Upper lobe of right lung (tissue), 1 donor: ENCODE measurements at places on chromosomes 3 and 15.

- DNase-seq, result no peak
These were observed 29.8 kb downstream of the PCSK6 start for GRCh38 chr15:101459579-101460300.

DNA sequence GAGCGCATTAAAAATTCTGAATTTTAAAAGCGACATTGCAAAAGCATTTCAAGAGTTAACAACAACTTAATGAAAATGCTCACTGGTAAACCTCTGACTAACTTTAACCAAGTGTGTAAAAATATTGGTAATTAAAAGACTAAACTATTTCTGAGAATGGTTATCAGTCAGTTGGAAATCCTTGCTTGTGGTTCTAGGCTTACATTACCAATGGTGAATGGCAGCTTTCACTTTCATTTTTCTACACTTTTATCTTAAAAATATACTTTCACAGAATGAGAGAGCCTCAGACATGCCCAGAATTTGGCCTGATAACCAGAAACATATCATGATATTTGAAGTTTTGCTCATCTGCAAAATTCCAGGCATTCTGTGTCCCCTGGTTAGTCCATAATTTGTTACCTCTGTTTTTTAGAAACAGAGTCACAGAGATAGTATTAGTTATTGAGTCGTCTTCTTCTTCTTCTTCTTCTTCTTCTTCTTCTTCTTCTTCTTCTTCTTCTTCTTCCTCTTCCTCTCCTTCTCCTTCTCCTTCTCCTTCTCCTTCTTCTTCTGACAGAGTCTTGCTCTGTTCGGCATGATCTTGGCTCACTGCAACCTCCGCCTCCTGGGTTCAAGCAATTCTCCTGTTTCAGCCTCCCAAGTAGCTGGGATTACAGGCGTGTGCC lies 5.5 kb upstream of the RNF111 start:
- no peak for DNase-seq

DNA sequence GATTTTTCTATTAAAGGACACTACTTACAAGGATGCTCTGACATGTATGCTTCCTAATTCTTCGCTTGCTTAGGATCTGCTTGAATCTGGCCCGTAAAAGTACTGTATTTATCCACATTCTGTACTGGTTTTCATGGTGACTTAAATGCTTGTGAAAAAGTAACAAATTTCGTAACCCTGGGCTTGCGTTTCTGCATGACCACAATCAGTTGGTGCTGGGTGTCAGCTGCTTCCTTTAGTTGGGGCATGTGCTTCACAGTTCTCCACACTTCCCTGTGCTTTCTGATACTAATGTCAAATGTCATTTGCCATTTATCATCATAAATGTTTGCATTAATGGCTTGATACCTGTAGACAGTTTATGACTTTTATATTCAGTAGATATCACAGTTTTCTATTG lies 218.4 kb upstream of the MLF1 start:
- no peak for DNase-seq

- DNase-seq, result no peak
These were observed 221.9 kb upstream of the TOPAZ1 start for GRCh38 chr3:44019736-44020135.

DNA sequence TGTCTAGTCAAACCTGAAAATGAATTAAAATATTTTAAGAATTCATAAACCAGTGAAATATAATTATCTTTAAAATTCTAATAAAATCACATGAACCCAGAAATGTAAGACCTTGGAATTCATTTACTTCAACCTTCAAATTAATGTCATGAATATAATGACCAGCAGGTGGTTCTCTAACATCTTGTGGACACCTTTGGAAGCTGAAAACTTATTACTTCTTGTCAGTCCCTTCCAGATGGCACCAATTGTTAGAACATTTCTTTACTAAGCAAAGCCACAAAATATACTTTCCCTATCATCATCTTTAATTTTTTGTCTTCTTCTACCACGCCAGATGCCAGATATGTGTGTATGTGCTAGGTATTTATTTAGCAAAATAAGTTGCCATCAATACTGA lies 240.0 kb downstream of the MBNL1 start:
- DNase-seq, result no peak

DNA sequence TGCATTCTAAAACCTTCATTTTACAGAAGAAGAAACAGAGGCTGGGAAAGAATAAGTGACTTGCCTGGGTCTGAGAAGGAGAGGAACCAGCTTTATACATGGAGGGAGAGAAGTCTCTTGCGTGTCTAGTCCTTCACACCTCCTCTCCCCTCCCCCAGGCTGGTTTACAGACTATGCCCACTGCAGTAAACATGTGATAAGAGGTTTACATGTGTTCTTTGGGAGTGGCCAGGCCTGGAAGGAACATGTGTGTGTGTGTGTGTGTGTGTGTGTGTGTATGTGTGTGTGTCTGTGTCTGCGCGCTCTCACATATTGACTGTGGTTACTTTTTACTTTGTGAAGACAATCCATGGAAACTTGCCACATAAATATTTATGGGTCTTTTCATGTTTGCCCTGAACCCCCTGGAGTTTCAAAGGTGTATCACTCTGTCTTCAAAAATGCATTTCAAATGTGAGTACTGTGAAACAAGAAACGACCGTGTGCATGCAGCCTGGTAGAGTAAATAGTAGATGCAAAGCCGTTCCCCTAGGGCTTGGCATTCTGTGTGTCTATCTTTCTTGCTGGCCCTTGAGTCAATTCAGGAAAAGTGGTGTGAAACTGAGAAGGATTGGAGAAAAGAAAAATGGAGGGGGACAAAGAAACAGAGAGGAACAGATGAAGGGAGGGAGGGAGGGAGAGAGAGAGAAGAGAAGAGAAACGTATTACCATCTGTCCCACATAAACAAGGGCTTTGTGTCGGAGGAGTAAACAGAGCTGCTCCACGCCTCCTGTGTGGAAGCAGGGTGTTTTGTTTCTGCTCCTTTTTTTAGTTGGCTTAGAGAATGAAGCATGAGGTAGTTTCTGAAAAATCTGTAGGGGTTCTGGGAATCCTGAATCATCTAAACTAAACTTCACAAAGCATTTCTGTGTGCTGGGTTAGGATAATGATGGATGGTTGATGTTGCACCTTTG lies 51.7 kb downstream of the CLDN11 start:
- DNase-seq, result no peak

GRCh38 chr3:28590216-28590615 lies 241.6 kb upstream of the AZI2 start:
- no peak for DNase-seq

DNA sequence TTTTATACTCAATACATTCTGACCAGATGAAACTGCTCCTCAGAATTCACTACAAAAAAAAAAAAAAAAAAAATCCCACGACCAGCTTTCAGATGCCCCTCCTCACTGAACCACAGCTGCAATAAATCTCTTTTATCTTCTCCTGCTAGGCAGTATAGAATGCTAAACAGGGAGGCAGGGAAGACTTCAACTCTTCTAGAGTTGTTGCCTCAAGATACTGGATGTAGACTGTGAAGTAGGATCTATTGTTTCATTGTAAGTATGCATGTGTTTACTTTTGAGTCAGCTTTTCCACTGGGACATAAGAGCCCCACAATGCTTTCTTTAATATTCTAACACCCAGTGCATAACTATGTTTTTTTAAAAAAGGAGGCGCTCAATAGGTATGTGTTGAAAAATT lies 401.4 kb downstream of the TBL1XR1 start:
- DNase-seq, result no peak

- no peak for DNase-seq
These were observed 134.2 kb downstream of the LIPC start for GRCh38 chr15:58566029-58566428.

DNA sequence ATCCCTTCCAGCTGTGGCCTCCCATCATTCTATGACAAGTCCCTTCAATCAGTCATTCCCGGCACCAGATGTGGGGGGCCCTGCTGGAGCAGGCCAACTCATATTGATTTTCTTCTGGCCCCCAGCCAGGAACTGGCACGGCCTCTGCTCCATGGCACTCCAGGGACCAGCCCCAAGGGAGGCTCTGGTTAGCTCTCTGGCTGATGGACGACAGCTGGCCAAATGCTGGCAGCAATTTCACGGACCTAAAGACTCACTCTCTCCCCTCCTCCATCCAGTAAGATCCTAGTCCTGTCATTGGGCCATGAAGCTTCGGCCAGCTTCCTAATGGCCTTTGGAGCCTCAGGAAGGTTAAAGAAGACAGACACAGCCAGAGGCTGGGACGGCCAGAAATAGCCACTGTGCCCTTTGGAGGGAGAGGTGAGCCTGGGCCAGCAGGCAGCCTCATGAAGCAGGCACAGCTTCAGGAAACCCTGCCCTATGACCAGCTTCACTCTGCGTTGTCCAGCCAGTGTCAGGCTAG lies 131.0 kb downstream of the MEX3B start:
- DNase-seq, result no peak

DNA sequence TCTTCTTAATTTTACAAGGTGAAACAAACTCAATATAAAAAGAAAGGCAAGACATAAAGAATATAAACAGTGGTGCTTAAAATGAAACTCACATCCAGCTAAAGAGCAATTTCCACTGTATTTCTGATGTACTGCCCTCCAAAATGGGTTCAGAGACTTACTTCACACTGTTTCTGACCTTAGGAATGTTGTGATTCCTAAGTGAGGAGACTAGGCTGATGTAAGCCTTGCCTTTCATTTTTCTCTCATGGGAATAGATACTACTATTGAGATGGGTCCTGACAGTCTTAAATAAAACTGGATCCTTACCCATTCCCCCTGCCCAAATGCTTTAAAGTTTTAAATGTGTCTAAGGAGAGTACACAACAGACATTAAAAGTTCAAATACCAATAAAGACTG lies 86.9 kb downstream of the CBLB start:
- no peak for DNase-seq

- no peak for DNase-seq
These were observed 118.2 kb downstream of the EFHB start for GRCh38 chr3:19815805-19816204.

DNA sequence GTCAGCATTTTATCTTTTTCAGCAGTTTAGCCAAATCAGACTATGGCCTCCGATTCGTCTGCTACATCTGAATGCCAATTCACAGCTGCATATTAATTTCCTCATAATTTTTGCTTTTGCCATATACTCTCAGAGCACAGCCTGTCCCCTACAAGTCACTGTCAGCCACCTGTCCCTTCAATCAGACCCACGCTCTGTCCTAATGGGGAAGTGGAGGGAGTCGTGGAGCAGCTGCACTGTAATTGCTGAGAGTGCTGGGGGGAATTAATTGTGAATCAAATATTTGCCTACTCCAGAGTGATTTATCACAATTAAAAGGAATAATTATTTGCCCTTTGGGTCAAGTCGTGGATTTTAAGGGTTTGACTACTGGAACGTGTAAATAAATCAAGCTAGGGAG lies 75.5 kb downstream of the EBLN2 start:
- no peak for DNase-seq

DNA sequence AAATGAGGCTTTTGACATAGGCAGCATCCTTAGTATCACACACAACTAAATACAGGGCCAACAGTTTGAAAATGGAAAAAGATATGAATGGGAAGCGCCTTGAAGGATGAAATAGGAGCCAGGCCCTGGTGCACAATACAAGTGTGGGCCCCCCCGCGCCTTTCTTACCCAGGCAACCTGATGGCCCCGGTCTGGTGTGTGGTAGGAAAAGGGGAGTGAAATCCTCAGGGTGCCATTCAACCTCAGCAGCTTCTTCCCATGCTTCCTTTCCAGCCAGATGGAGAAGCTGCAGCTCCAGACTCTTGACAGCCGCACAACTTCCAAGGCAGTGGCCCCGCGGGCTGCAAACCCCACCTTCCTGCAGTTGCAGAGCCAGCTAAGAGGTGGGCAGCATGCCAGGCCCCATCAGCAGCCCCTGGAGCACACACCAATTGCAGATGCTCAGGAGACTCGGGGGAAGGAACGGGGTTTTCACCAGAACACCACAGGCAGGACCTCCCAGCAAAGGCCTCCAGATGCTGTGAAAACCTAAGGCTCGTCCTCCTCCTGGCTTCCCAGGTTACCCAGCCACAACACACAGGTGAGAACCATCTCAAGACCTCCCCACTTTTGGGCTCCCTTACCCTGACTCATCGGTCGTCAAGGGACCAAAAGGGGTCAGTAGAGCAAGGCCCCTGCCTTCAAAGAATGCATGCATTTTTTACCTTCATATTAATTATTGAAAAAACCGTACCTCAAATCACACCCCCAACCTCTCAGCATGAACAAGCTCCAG lies 101.6 kb downstream of the CPN2 start:
- DNase-seq, result no peak

- DNase-seq, result no peak
These were observed 3.0 kb downstream of the MEF2A start for GRCh38 chr15:99568625-99569352.

GRCh38 chr3:11692532-11692813 lies 48.8 kb upstream of the VGLL4 start:
- DNase-seq, result no peak

DNA sequence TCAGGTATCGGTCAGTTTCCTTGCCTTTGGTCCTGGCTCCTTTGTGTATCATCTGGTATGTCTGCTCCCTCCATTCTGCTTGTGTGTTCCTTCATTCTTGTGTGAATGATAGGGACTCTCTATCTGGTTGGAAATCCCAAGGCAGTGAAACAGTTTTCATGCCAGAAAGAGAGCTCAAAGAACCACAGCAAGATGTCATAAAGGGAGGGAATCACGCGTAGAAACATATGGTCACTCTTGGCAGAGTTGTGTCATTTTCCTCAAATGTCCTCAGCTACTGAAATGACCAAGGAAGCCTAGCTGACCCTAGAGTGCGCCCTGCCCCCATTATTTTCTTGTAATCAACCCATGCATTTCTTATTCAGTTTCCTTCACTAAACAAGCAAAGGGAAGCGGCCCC lies 48.0 kb downstream of the RASGRP1 start:
- no peak for DNase-seq

DNA sequence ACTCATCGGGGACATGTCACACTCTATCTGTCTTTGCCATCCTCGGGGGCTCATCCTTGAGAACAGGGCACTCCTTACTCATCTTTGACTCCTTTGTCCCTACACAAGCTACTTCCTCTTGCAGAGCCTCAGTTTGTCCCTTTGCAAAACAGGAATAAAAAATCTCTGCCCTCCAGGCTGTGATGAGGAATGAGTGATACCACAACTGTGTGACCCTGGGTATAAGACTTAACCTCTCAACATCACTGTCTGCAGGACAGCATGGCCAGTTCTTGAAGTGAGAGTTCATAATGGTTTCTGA lies 48.5 kb downstream of the IQSEC1 start:
- peak; percentile 1 for DNase-seq

DNA sequence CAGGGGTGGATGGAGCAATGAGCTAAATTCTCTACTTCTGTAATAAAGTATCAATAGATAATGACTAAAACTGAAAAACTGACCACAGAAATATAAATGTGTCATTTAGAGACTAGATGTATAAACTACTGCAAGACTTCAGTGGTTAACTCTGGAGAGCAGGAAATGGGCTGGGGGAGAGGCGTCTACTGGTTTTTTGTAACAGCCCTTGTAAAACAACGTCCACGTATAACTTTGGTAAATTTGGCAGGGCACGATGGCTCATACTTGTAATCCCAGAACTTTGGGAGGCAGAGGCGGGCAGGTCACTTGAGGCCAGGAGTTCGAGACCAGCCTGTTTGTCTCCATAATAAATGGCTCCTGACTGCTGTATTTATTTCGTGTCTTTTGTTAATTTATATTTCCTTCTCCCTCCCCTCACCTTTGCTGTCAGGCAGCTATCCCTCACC lies 12.5 kb downstream of the RAB27A start:
- DNase-seq, result no peak
